Stimulated activated CD8-positive, alpha-beta memory T cell treated with anti-CD3 and anti-CD28 coated beads, Interleukin-15, amount 100 ng/mL, for 4 hours (primary cell): ENCODE measurements at places on chromosomes 4 and X.

DNA sequence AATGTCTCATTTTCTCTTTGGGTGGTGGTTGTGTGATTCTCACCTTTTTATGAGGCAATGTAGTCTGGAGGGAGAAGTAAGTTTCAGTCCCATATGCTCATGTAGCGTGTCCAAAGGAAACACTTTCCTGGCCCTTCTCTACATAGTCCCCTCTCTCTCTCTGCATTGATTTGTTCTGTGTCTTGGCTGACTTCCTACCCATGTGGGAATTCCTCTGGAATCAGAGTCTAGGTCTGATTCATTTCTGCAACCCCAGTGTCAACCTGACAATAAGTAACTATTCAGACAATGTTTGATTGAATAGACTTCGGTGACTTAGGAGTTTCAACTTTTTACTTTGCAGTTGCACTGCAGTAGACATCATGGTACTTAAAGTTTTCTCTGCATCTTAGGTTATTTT, 2.7 kb upstream of the ALAS2 start:
- no peak for DNase-seq

- DNase-seq: no peak
Observed at GRCh38 chr4:8286719-8287342, 17.3 kb downstream of the HTRA3 start.

DNA sequence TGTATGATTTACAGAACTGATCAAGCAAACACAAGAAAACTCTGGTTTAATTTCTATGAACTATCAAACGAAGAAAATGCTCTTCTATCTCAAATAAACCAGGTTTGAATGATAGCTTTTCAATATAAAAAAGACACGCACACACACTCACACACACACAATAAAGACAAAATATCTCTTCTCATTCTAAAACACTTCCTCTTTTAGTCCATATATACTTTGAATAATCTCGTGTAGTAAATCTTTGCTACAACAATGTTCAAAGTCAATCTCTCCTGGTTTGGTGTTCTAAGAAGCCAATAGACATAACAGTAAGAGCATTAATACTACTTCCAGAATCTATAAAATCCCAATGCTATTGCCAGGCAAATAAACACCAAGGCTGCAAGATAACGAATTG, 13.3 kb downstream of the CXCL2 start:
- DNase-seq: no peak

DNA sequence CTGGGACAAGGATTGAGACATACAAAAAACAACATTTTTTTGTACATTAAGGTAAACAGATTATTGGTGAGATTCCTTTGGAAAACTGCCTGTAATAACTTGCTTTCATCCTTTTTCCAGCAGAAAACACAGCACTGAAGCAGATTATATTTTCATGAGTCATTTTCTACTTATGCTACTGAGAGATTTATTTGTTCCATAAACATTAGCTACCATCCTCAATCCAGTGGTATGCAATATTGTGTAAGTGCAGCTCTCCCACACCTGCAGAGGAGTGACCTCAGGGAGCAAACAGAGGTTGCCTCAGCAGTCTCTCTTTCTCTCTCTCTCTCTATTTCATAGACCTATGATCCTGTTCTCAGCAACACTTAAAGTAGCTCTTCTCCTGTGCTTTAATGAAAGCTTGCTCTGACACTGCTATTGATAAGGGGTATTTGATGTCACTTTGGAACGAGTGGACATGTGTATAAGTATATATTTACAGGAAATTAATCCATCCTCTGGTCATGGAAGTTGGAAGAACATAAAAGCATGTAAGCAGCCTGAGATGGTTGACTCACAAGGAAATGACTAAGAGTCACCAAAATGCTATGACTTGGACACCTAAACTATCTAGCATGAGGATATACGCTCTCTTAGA, 163.7 kb upstream of the SPANXC start:
- DNase-seq: no peak

DNA sequence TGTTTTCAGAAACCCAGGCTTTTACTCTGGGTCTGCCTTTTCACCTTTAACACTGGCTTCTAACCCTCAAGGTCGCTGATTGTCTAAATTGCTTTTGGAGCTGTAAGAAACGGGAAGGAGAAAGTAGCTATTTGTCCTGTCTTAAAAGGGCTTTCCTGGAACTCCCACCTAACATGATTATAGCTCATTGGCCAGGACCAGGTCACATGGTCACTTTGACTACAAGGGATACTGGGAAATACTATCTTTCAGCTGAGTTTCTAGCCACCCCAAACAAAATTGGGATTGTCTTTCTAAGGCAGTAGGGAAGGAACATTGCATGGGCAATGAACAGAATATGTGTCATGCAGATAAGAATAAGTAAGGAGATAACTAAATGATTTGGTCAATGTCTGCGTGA, 106.7 kb upstream of the ARHGAP24 start:
- DNase-seq: no peak
